ENCODE measurements at places on chromosomes 5 and 9. TPM values are rescaled to one million over a fixed set of nuclear protein-coding genes. Genes with fewer than 3 reads are reported as not detected.

Gene WHRN
- 0.20 TPM for total RNA-seq

Gene SPATA31A3
- total RNA-seq: not detected

Gene RNF180
- 5.0 TPM for total RNA-seq

Gene KCNV2
- total RNA-seq: not detected

Gene SHC3
- 6.3 TPM for total RNA-seq

Gene FAM151B
- 3.7 TPM for total RNA-seq

Gene LCN10
- not detected for total RNA-seq

Gene MEF2C
- 33.2 TPM for total RNA-seq

Gene ZNF300
- 4.4 TPM for total RNA-seq

Gene SLC36A3
- not detected for total RNA-seq

Gene CFAP77
- total RNA-seq: 0.20 TPM

Gene SAXO1
- under 0.01 TPM for total RNA-seq

Gene KIF4B
- total RNA-seq: 0.13 TPM

Gene PRPF4
- 42.8 TPM for total RNA-seq

Gene C9orf50
- total RNA-seq: not detected

Gene GALT
- total RNA-seq: 26.7 TPM

Gene OMD
- total RNA-seq: 0.07 TPM

Gene LRRC14B
- not detected for total RNA-seq

Gene CDH6
- 0.11 TPM for total RNA-seq

Gene HSDL2
- total RNA-seq: 22.9 TPM

Gene LRRC8A
- 129 TPM for total RNA-seq

Gene AHRR
- 5.4 TPM for total RNA-seq

Measured in pulmonary artery endothelial cell (primary cell).